ENCODE measurements at places on chromosomes 3 and 15.

- DNase-seq, result no peak
Observed at GRCh38 chr3:196569003-196569516, 600 bp downstream of the FBXO45 start.

DNA sequence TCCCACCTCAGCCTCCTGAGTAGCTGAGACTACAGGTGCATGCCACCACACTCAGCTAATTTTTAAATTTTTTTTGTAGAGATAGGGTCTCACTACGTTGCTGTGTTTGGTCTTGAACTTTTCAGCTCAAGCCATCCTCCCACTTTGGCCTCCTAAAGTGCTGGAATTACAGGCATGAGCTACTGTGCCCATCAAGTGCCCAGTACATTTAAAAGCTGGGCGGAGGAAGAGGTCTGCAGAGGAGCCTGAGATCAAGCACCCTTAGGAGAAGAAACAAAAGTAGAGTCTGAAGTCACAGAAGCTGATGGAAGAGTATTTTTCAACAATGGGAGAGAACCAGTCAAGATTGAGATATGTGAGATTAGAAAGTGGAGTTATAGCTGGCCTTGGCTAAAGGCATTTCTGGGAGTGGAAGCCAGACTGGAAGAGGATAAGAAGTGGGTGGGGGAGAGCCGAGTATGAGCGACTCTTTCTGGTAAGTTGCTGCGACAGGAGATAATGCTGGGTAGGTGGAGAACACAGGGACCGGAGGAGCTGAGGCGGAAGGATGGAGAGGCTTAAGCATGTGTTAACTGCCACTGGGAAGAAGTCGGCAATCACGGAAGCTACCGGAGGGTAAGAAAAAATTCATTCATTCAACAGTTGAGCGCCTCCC is 782 bp upstream of the IREB2 start:
- DNase-seq, result no peak

DNA sequence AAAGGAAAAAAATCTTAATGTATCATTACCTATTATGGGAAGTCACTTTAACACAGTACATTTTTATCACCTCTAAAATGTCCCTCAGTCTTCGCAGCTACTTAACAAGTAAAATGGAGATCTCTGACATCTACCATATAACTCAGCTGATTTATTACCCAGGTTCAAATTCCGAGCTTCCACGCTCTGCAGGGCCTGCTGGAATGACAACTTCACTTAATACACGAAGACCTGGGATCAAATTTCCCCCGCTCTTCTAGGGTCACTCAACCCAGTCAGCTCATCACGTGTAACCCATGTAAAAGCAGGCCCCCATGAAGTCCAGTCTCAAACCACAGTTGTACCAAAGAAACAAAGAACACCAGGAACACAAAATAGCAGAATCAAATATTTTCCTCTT is 44.2 kb upstream of the ACP3 start:
- DNase-seq, result no peak

- no peak for DNase-seq
Observed at GRCh38 chr3:138845181-138845601, 10.5 kb upstream of the PIK3CB start.

- DNase-seq, result no peak
Observed at GRCh38 chr3:48492461-48493202, 11.3 kb downstream of the SHISA5 start.

DNA sequence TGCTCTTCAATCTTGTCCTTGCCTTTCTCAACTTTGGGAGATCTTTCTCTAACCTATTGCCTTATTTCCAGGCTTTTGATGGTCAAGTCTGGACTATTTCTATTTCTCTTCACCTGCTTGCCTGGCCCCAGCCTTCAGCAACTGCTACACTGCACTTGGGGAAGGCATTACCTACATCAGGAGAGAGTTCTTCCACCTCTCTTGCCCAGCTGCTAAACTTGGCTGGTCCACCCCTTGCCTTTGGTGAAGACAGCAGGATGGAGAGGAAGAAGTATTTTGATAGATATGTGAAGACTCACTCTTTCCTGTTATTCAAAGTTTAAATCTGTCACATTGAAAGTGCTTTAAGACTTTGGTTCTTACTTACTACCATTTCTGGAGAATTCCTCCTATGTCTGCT is 574.8 kb downstream of the ZPLD1 start:
- no peak for DNase-seq

- no peak for DNase-seq
Observed at GRCh38 chr15:87873516-87873915, 383.0 kb downstream of the NTRK3 start.

Measured in AG04450 (cell line).